ENCODE measurements at places on chromosomes 4 and X.

GRCh38 chr4:91471280-91471679, 832.5 kb upstream of the GRID2 start:
- no peak for DNase-seq

DNA sequence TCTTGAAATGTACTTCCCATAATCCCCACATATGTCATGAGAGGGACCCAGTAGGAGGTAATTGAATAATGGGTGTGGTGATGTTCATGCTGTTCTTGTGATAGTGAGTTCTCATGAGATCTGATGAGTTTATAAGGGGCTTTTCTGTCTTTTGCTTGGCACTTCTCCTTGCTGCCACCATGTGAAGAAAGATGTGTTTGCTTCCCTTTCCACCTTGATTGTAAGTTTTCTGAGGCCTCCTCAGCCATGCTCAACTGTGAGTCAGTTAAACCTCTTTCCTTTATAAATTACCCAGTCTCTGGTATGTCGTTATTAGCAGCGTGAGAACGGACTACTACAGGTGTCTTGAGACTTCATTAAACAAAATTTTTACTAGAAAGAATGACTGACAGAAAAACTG, 323.2 kb downstream of the BMPR1B start:
- DNase-seq = no peak

DNA sequence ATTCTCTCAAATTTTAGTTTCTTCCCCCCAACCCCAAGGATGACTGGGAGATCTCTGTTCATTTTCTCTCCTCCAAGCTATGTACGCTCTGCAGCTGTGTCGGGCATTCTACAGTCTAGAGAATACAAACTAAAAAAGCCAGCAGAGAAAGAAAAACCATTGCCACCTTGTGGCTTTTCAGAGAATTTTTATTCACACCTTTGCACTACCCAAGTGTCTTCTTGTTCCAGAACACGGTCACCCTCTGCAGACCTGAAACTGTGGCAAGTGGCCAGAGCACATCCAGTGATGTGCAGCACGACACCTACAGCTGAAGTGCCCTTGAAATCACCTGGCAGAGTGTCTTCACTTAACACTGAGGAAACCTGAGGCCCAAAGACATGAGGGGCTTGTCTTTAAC, 68.6 kb downstream of the CHST7 start:
- DNase-seq = peak; percentile 41

GRCh38 chr4:79450053-79450452, 42.0 kb upstream of the GK2 start:
- DNase-seq = no peak

DNA sequence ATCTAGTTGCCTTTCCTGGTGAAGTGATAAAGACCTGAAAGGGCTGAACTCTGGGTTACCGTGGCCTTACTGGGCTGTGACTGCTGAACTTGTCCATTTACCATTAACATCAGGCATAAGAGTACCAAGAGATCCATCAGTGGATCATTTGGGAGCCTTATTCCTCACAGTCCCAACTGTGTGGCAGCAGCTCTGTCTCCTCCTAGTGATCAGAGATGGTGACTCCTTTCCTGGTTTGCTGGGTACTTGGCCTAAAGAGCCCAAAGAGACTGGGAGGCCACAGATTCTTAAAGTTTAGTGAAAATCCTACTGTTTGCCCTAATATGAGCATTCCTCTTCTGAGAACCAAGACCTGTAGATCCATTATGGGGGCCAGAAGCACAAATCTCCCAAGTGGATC, 56.3 kb upstream of the ATP6AP2 start:
- no peak for DNase-seq

- DNase-seq = no peak
Measured at GRCh38 chrX:2691543-2692220, 587 bp downstream of the CD99 start.

All from NCI-H1105 (cell line).